Stimulated activated CD4-positive, alpha-beta T cell treated with anti-CD3 and anti-CD28 coated beads, Interleukin-15, amount 100 ng/mL, for 48 hours (primary cell): ENCODE measurements at places on chromosomes 3 and 15.

GRCh38 chr15:59255680-59256336, 49.2 kb downstream of the LDHAL6B start:
- no peak for DNase-seq

- DNase-seq, result no peak
Measured at GRCh38 chr3:188052169-188053035, 101.6 kb upstream of the LPP start.

- no peak for DNase-seq
Measured at GRCh38 chr15:93557696-93558095, 468.7 kb upstream of the RGMA start.

DNA sequence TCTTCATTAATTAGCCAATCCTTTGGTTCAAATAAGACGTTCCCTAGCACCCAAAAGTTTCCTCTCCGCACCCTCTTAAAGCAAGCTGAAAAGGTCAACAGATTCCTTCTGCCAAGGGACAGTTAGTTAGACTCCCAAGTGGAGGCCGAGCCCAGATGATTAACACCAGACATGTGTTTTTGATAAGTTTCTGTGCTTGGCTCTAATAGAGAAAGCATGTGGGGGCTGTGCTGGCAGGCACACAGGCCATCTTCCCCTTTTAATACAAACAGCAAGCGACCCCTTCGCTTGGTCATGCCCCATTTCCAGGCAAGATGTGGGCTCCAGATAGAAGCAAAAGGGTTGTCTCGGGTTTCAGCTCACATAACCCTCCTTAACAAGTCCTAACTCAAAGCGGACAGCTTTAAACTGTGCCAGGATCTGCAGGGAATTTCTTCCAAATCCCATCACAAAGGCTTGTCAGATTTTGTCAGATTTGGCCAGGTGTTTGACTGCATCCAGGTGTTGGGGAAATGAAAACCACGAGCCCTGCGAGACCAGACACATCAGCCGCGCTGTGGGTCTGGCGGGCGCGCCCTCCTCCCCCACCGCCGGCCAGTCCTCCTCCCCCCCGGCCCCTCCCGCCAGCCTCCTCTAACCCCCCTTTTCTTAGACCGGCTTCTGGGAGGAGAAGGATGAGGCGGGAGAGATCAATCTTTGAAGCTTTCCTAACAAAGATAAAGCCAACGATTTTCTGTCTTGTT, 3.3 kb downstream of the HES1 start:
- no peak for DNase-seq

- no peak for DNase-seq
Measured at GRCh38 chr15:51801391-51801835, 28.0 kb upstream of the TMOD3 start.

DNA sequence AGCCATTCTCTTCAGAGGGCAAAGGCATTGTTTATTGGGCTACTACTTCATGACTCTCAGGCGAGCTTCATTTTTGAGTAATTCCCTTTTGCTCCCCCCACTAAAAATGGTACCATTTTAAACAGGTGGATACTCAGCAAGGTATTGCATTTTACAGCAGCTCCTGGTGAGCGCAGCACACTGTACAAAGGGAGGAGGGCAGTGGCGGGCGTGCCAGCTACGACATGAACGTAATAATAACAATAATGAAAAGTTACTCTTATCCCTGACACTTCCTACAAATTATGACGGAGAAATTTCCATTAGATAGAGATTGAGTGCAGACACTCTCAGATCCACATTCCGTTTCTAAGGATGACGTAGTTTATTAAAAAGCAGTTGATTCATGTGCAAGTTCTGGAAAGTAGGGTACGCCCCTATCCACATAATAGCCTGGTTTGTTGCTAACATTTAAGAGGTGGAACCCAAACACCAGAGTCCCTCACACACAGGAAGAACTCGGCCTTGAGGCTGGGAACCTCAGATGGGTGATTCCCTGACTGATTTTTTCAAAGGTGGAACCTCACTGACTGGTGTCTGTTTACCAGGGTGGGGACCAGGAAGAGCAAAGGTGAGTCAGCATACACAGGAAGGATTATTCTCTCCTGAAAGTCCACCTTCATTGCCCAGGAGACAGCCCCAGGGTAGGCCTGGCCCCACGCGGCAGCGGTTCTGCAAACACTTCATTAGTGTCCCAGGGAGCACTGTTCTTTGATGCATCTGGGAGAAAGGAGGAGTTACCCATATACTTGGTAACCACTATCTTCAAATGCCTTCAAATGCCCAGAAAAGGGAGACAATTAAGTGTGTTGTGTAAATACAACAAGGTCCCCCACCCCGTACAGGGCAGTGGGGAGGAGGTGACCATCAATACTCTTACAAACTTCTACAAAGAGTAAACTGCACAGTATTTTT, 69.9 kb downstream of the LDHAL6B start:
- DNase-seq, result no peak

- no peak for DNase-seq
Measured at GRCh38 chr3:13723676-13724207, 156.1 kb downstream of the WNT7A start.

DNA sequence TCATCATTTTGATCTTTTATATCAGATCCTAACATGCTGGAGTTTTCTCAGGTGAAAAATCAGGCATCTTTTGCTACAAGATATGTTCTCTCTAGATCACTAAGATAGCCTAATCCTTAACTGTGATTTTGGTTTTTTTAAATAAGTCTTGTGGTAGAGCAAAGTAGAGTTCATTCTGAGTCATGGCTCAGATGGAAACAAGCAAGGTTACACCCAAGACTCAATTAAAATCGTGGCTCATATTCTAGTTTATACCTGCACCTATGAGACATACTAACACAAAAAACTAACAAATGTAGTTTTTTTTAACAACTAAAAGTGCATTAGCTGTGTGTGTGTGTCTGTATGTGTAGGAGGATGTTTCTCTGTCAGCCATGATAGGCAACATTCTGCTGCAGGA, 428.2 kb downstream of the NLGN1 start:
- DNase-seq, result no peak

GRCh38 chr15:70197318-70197944, 99.7 kb upstream of the TLE3 start:
- DNase-seq, result no peak

GRCh38 chr15:59039225-59039624, 51.8 kb downstream of the RNF111 start:
- no peak for DNase-seq

- DNase-seq, result no peak
Measured at GRCh38 chr3:129654131-129654530, 47.7 kb upstream of the PLXND1 start.

- no peak for DNase-seq
Measured at GRCh38 chr15:41013691-41014414, 60.6 kb downstream of the CHAC1 start.

DNA sequence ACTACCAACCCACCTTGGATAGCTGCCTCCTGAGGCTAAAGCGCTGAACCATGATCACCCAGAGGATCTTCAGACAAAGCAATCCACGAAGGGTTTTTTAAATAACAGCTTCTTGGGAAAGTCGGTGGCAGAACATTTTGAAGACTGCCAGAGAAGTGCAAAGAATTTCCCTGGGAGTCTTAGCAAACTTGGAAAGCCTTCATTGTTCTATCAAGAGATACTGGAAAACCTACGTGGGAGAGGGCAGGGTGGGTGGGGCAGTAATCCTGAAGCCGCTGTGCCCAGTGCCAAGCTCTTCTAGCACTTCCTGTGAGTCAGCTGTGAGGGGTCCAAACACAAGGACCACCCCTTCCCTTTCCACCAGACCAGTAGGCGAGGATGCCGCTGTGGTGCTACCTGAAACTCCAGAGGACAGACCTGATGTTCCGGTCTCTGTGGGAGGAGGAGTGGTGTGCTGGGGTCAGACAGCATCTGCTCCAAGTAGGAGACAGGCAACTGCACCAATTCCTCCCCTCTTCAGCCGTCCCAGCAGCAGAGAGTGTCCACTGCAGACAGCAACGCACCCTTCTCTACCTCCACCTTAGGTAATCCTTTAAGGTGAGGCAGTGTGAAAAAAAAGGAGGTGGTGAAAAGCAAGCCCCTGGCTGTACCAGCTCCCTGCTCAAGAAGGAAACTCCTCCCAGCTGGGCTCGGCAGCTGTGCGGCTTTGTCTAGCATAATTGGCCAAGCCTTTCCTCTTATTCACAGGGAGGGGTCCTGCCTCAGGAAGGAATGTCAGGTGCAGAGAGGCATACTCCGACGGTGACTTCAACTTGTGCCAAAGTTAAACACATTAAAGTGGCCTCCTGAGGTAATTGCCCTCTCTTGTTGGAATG, 99.0 kb downstream of the TMCC1 start:
- no peak for DNase-seq

- DNase-seq, result no peak
Measured at GRCh38 chr15:86213420-86213819, 133.7 kb downstream of the AGBL1 start.

- DNase-seq, result no peak
Measured at GRCh38 chr3:31406896-31407295, 125.8 kb upstream of the STT3B start.

DNA sequence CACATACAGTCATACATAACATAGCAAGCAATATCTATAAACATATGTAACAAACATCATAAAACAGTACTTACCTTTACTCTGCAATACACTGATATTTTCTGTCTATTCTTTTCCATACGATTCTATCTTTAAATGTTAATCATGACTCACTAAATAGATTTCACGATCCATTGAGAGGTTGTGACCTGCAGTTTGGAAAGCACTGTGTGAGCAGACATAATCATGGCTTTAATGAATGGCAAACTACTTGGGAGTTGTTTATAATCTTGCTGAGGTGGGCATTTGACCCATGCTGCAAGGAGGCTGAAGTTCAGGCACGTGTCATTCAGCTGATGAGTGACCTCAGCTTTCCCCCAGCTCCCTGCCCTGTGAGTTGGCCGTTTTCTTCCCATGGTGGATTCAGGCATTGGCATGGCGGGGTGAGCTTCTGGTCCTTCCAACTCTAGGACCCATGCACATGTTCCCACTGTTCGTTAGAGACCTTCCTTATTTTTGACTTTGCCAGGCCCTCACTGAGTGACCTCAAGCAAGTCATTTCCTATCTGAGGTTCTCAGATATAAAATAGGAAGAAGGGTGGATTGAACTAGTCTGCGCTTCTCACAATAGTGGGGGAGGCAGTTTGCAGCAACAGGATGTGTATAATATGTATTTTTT, 41.7 kb downstream of the PAQR5 start:
- DNase-seq, result no peak
